ENCODE measurements at places on chromosomes 11 and 22.

GRCh38 chr11:30586251-30587144 is at the start of gene MPPED2:
Gene MPPED2, minus strand, starts transcription at chr11:30586353. Its CDS starts 5,980 bp downstream, at chr11:30580373.
- DNase-seq: peak; percentile 27

DNA sequence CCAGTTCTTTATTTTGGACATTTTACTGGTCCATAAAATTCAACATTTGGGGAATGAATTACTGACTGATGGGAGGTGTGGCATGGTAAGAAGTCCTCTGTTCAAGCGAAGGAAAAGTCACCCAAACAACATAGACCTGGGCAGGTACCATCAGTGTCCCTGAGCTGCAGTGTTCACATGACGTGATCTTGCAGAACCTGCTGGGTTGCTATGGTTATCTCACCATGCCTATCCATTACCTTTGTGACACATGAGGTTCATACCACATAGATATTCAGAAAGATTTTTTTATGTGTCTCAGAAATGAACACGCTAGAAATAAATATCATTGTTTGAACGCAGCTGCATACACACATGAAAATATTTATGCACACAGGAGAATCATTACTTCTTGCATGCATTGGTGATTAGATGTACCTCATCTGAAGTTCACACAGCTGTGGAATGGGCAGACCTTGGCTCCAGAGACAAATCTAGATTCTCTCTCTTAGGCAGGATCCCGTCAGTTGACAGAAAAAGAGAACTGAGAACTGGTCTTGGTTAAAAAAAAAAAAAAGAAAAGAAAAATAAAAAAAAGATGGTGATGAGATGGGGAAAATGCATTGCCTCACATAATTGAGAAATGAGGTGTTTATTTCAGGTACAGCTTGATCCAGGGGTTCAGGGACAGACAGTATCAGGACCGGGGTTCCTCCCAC is 21.4 kb upstream of the RCN1 start:
- DNase-seq: no peak

GRCh38 chr22:23632178-23632577 is at the start of gene DRICH1:
Gene DRICH1, minus strand, starts transcription at chr22:23632321. Its CDS starts 298 bp downstream, at chr22:23632023.
- no peak for DNase-seq

DNA sequence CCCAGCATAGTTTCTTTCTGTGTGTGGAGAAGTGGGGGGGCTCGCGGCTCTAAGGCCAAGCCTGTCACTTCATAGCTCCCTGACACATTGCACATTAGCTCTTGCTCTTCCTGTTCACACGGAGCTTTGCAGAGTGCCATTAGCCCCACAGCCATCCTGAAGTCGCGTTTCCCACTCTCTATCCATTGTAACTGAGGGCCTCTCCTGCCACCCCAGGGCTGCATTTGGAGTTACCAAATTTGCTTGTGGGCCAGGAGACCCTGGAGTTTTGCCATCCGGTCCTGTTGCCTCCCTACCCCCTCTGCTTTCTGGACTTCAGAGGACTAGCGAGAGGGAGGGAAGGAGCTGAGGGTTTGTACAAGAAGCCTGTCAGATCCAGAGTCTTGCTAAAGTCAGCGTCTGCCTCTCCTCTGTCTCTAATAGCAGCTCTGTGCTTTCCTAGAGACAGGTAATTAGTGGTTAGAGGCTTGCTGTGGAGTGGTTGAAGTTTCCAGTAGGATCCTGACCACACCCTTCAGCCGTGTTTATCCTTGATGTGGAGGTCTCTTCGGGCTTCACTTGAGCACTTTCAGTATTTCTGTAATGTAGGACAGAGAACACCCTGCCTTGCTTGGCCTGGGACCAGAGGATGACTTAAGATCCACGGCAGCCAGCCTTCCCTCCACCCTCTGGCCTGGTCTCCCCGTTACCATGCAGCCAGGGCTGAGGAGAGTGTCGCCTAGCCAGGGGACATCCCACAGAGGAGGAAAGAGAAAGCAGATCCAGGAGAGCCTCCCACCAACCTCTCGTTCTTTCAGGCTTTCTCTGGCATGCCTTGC is 14.1 kb downstream of the DCPS start:
- DNase-seq: peak; percentile 87

- DNase-seq: no peak
These were observed 12.2 kb upstream of the CDC42BPG start for GRCh38 chr11:64856382-64857227.

- no peak for DNase-seq
These were observed 4.9 kb upstream of the TESMIN start for GRCh38 chr11:68756171-68756766.

- no peak for DNase-seq
These were observed 855.9 kb downstream of the TBC1D22A start for GRCh38 chr22:47618180-47619010.

DNA sequence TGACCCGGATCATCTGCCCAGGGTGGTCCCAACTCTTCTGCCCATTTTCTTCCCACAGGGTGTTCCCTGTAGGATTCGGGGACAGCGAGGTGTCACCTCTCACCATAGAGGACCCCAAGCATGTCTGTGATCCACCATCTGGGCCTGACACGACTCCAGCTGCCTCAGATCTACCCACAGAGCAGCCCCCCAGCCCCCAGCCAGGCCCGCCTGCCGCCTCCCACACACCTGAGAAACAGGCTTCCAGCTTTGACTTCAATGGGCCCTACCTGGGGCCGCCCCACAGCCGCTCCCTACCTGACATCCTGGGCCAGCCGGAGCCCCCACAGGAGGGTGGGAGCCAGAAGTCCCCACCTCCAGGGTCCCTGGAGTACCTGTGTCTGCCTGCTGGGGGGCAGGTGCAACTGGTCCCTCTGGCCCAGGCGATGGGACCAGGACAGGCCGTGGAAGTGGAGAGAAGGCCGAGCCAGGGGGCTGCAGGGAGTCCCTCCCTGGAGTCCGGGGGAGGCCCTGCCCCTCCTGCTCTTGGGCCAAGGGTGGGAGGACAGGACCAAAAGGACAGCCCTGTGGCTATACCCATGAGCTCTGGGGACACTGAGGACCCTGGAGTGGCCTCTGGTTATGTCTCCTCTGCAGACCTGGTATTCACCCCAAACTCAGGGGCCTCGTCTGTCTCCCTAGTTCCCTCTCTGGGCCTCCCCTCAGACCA is 24.0 kb downstream of the CSF2RB start:
- no peak for DNase-seq

GRCh38 chr11:73972620-73973449 is 9.8 kb downstream of the UCP2 start:
- DNase-seq: no peak

DNA sequence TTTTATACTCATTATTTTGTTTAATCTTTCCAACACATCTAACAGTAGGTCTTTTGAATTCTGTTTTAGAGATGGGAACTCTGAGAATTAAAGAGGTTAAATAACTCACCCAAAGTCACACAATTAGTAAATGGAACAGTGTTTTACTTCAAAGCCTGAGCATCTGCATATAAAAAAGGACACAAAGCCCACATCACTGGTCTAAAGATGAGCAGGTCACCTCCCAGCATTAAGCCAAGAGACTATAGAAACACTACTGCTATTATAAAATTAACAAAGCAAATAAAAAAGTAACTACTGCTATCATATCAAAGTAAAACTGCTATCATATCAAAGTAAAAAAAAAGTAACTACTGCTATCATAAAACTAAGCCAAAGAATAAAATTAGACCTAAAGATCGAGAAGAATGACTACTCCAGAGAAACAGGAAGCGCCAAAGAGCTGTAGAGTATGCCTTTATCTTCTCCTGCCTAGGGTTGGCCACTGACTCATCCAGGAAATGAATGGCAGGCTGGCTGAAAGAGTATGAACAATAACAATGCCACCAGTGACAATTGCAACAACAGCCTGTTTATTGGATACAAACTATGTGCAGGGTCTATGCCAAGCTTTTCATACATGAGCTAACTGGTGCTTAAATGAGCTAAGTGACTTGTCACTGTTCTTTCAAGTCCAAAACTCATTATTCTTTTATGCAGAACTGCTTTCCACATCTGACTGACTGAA is 1153.0 kb upstream of the TENM4 start:
- no peak for DNase-seq

DNA sequence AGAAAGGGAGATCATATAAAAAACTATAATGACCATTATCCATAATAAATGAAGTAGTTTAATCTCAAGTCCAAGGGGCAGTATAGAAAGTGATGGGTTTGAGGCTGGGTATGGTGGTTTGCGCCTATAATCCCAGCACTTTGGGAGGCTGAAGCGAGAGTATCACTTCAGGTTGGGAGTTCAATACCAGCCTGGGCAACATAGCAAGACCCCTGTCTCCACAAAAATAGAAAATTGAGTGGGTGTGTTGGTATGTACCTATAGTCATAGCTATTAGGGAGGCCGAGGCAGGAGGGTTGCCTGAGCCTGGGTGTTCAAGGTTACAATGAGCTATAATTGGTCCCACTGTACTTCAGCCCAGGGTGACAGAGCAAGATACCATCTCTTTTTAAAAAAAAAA is 23.9 kb downstream of the MED17 start:
- no peak for DNase-seq

- DNase-seq: no peak
These were observed 2.8 kb upstream of the ANO9 start for GRCh38 chr11:444396-445144.

GRCh38 chr11:47980907-47981621 is 705 bp downstream of the PTPRJ start:
- peak; percentile 26 for DNase-seq
